HuH-7 (cell line): ENCODE measurements at places on chromosomes 5 and 9.
A peak's percentile ranks its signal among the peaks of the same experiment; 100 is the strongest.

DNA sequence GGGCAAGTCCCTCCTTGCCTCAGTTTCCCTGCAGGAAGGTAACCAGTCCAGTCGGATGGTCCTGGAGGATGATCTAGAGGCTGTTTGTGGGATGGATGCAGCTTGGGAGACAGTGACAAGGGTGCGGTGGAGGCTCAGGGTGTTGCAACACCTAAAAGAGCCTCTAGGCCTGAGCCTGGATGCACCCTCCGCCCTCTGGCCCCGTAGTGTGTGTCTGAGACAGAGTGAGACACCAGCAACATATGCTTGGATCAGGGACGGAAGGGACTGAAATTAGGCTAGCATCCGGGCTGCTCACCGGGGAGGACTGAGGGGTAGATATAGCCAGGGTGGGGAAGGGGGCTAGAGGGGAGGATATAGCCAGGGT, 1.1 kb downstream of the CRAT start:
- DNase-seq, result peak; percentile 79

GRCh38 chr5:3780278-3780677, 184.6 kb downstream of the IRX1 start:
- DNase-seq, result no peak

DNA sequence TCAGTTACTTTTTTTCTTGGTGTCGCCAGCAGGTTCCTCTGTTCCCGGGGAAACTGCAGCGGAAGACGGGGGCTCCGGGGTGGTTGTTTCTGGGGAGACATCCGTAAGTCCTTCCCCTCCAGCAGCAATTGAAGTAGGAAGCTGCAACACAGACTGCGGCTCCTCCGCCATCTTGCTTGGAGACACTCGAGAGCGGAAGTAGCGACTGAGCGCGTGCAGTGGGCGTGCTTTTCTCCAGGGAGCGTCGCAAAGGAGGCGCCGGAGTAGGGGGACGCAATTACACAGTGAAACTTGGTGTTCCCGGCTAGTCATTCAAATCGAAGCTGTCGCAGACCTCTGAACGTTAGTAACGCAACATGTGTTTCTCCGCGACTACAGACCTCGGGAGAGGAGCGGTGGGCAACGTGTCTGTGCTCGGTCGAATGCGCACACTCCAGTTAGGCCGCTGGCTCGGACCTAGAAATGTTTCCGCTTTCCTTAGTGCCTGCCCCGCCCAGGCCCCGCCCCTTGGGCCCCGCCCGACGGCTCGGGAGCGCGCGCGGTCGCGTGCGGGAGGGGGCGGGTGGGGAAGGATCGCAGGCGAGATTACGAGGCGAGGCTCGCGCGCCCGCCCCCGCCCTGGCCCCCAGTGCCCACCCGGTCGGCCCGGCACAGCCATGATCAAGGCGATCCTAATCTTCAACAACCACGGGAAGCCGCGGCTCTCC, at the start of the genes AP3S1 and ATG12:
Gene AP3S1 (plus strand): TSS at position 554 of the 707 bp plus-strand sequence. CDS start 103 bp downstream, at position 657.
Gene ATG12 (minus strand): TSS at position 184 of the 707 bp plus-strand sequence. CDS start 13 bp downstream, at position 171.
- DNase-seq, result peak; percentile 78

DNA sequence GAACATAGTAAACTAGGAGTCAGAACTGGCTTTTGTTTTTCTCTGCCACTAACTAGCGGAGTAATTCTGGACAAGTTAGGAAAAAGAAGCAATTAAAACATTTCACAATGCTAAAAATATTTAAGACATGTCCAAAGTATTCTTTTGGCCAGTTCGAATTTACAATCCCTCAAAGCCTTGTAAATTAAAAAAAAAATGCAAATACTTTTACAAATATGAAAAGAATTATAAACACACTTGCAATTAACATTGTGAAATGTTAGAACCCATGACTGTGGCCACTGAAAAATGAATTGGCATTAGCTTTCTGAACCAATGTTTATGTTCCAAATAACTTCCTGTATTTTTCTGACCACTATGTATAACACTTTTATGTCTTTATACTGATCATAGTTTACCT, 2.2 kb downstream of the RAD1 start:
- DNase-seq, result no peak

DNA sequence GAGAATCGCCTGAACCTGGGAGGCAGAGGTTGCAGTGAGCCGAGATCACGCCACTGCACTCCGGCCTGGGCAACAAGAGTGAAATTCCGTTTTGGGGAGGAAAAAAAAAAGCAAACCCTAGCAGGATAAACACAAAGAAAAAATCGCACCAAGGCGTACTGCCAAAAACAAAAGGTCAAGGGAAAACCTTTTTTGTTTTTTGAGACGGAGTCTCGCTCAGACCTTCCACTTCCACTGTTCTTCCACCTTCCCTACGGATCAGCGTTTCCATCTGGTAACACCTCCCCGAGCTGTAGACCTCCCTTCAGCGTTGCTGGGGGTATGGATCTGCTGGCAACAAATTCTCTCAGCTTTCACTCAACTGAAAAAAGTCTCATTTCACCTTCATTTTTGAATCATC, 20.1 kb upstream of the FCN2 start:
- DNase-seq, result no peak

- no peak for DNase-seq
Observed at GRCh38 chr5:76852772-76853171, 3.0 kb downstream of the S100Z start.

GRCh38 chr5:16626696-16627264, 10.0 kb upstream of the RETREG1 start:
- DNase-seq, result no peak

DNA sequence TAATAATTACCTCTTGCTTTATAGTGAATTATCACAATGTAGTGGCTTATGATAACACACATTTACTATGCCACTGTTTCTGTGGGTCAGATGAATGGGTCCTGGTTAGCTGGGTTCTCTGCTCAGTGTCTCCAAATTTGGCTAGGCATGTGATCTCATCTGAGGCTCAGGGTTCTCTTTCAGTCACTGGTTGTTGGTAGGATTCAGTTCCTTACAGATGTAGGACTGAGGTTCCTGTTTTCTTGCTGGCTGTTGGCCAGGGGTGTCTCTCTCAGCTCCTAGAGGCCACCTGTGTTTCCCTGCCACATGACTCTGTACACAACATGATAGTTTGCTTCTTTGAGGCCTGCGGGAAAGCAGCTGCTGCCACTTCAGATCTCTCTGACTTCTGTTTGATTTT, 7.1 kb downstream of the NFX1 start:
- no peak for DNase-seq

- peak; percentile 0 for DNase-seq
Observed at GRCh38 chr5:4700069-4700468, 440.1 kb upstream of the ADAMTS16 start.

GRCh38 chr9:97357056-97357455, 49.6 kb downstream of the CCDC180 start:
- no peak for DNase-seq

GRCh38 chr9:92151691-92152393, 36.6 kb upstream of the SPTLC1 start:
- DNase-seq, result no peak

- DNase-seq, result no peak
Observed at GRCh38 chr5:113807427-113807991, 294.0 kb downstream of the YTHDC2 start.
